ENCODE measurements at places on chromosomes 5 and 9.

DNA sequence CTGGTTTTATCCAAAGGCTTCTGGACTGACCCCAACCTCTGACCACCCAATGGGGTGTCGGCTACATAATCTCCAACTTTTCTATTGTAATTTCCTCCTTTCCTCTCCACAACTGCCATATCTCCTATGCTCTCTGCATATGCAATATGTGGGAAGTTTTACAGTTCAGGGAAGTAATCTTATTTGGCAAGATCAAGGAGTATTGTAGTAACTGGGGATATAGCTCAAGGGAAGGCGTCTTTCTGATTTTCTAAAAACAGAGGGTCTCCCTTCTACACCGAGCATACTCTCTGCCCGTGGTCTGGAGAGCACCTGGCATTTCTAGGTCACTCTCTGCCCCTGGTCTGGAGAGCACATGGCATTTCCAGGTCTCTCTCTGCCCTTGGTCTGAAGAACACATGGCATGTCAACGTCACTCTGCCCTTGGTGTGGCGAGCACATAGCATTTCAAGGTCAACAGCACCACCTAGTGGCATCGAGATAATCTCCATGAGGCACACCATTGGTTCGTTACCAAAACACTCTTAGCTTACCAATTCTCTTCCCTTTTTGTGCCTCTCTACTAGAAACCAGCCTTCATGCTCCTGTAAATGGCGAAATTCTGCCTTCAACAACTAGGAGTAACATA is 616.4 kb upstream of the NUDT12 start:
- DNase-seq = peak; percentile 20

- no peak for DNase-seq
Measured at GRCh38 chr5:93154535-93154934, 426.5 kb downstream of the NR2F1-AS1 start.

GRCh38 chr9:107137495-107138202 is 145.4 kb upstream of the RAD23B start:
- DNase-seq = peak; percentile 45

- DNase-seq = no peak
Measured at GRCh38 chr5:17346811-17347210, 129.4 kb downstream of the BASP1 start.

- DNase-seq = peak; percentile 90
Measured at GRCh38 chr9:96217754-96218693, 84.0 kb downstream of the HSD17B3 start.

DNA sequence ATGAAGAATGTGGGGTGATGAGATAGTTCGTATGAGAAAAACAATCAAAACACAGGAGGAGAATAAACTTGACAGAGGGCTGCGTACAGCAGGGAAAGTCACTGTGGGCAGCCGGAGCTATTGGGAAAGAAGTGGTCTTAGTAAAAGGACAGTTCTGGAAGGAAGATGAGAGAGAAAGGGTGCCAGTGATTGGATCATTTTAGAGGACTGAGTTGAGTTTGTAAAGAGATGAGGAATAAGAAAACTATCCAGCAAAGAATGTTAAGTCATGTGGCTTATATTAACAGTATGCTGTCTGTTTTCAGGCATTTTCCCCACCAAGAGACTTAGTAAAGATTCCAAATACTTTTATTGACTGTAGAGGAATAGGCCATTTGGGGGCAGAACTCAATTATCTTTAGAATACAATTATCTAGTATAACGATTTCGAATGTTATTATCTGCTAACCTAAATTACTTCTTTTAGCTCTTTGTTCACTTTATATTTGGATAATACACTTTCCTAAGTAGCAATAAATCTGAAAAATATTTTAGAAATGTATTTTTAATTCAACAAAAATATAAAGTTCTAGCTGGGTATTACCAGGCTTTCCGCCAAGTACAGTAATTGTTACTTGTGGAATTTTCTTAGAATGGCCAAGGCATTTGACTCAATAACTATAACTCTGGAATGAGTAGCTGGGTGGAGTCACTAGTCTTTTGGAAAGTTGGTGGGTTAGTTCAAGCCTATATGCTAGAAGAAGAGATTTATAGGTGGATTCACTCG is 15.5 kb upstream of the LOX start:
- no peak for DNase-seq

DNA sequence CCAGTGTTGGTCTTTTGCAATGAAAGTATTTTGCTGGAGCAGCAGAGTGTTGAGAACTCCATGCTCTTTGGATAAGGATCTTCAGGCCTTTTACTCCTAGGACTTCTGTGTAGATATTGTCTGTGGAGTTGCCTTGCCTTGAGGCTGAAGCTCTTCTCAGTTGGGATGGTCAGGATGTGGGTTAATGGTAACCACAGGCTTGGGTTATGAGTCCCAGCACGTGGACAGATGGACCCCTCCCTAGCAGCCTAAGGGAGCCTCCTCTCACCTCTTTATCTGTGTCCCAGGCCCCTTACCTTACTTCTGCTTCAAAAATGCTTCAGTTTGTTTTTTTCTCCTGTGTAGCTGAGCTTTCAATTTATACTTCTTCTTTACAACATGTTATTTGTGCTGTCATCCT is 109.9 kb downstream of the MEGF10 start:
- no peak for DNase-seq

- DNase-seq = no peak
Measured at GRCh38 chr9:32986971-32987370, 14.5 kb downstream of the APTX start.

DNA sequence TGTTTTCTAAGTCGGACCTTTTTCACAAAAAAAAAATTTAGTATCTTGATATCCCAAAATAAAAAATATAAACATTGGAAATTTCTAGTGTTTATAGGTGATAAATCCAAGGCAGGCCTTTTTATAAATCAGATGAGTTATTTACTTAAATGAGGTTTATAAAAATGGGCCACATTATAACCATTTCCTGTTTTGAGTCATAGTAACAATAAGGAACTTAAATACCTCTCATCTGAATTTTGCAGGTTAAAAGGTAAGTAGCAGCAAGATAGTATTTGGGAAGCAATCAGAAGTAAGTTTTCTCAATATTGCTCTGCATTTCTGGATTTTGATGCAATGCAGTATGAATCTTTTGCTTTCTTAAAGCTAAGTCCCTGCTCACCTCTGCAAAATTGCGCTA is 3.9 kb downstream of the SPTAN1 start:
- no peak for DNase-seq

- no peak for DNase-seq
Measured at GRCh38 chr5:165349735-165350134, 1844.3 kb downstream of the MAT2B start.

- DNase-seq = no peak
Measured at GRCh38 chr5:168658394-168658793, 79.2 kb upstream of the PANK3 start.

- peak; percentile 63 for DNase-seq
Measured at GRCh38 chr9:69036309-69036708, 757 bp downstream of the FXN start.

DNA sequence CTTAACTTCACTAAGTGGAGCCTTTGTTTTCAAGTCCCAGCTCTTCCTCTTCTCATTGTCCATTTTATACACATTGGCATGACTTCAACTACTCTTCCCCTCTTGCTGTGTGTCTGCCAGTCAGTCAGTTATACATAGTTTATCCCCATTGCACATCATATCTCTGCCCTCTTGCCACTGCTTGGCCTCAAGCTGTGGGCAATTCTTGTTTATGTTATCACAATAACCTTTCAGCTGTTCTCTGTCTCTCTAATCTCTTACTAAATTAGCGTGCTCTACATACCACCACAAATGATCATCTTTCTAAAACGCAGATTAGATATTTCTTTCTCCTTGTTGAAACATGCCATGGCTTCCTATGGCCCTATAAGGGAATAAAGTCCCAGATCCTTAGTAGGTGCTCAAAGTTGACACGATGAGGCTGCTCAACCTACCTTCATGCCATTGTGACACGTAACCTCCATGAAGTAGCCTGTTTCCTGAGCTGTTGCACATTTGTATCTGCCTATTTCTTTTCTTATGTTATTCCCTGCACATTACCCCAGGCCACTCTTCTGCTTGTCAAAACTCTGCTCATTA is 239.3 kb downstream of the GAS1 start:
- DNase-seq = no peak

- no peak for DNase-seq
Measured at GRCh38 chr9:2269778-2270177, 254.6 kb downstream of the SMARCA2 start.

- DNase-seq = no peak
Measured at GRCh38 chr5:58816181-58816731, 233.4 kb downstream of the RAB3C start.

GRCh38 chr5:84306601-84307000 is 78.1 kb downstream of the EDIL3 start:
- DNase-seq = no peak

DNA sequence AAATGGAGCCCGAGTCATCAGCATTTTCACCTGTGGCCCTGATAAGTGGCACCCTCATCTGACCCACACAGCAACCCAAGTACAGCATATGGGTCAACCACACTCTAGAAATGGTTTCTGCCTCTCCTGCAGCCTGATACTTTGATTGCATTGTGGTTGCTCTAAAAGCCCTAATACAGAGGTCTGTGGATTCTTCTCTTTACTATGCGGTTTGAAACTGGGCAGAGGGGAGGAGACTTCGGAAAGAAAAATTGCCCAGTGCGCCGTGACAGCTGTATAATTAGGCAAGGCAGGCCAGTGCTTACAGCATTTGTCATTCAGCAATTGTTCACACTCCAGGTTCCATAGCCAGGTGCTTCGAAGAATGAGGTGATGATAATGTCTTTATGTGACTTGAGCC is 361.0 kb downstream of the NFIB start:
- no peak for DNase-seq

DNA sequence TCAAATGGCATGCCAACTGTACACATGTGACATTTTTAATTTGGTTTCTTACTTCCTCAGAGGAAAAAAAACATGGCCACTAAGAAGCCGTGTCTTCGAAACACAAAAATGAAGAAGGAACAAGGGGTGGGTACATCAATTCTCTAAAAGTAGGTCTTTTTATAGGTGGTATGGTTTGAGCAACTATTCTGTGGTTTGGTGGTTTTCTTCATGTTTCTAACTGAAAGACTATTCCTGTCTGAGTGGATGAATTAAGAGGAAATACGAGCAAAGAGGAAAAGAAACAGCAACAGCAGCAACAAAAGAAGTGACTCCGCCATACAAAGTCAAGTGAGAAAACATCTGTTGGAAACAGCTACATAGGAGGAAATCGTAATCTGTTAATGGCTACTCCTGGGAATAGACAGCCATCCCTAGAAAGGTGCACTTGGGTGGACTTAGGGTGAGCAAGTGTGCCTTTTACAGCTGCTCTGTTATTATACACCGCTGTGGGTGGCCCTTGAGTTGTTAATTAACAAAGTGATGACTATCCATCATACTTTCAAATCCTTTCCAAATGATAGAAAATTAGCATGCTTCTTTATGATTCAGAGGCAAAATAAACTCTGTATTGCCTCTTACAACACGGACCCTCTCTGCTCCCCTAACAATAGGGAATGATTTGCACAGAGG is 575.8 kb downstream of the TLE1 start:
- DNase-seq = no peak

- no peak for DNase-seq
Measured at GRCh38 chr9:116456490-116457088, 230.5 kb upstream of the TRIM32 start.

- DNase-seq = no peak
Measured at GRCh38 chr5:62496876-62497275, 81.7 kb upstream of the LRRC70 start.

GRCh38 chr9:2193552-2193951 is 178.4 kb downstream of the SMARCA2 start:
- no peak for DNase-seq

DNA sequence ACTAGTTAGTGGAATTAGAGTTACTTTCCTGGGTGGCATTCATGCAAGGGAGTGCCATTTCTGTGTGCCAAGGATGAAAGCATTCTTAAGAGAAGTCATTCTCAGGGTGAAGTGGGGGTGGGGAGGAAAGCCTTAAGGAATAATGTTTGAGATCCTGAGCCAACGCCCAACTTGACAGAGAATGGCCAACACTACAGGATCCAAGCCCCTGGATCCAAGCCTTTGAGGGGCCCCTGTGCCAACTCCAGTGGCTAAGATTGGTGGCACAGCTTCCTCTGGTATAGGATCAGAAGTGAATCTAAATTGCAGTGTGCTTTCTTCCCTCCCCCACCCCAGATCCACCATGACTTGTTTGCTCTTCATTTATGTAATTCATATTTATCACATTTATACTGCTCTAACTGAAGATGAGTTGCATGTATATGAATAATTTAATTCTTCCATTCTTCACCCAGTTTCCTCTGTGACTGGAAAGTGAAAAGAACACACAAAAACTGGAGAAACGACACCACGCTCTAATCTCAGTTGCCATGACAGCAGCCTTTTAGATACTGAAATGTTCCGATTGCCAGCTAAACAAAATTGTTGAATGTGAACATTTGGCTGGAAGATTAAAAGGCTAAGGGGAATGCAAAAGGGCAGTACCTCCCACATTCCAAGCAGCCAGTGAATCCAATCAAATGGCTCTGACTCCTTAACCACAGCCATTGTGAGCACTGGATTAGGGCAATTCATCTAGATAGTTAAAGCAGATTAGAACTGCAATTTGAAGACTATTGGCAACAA is 4.5 kb downstream of the ZNF608 start:
- no peak for DNase-seq

- DNase-seq = peak; percentile 17
Measured at GRCh38 chr9:7570107-7570720, 229.4 kb downstream of the DMAC1 start.

DNA sequence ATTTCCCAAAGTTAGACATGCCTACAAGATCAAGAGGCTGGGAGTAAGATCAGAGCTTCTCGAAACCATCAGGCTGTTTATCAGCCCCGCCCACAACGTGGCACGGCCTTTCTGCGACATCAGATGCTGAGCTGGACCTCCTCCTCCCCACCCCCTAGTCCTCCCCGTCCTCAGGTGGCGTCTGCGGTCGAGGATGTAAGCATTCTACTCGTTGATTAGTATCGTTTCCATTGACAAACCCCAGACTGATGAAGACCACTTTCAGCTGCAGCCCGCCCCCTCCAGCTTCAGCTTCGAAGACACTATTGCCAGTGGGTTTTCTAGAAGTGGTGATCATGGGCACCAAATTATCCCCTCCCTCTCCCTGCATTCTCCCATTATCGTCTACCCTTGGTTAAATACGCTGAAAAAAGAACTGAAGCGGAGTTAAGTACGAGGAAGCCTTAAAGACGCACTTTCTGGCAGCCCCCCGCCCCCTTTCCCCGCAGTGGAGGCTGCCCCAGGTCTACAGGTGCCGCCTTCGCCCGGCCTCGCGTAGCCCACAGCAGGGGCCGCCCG is 1.1 kb downstream of the PPIC start:
- peak; percentile 35 for DNase-seq

- DNase-seq = no peak
Measured at GRCh38 chr9:34343090-34343489, 13.7 kb downstream of the NUDT2 start.

- DNase-seq = no peak
Measured at GRCh38 chr9:726005-726404, 115.5 kb upstream of the DMRT1 start.

- peak; percentile 73 for DNase-seq
Measured at GRCh38 chr5:95842854-95843544, 20.5 kb upstream of the GLRX start.

- DNase-seq = no peak
Measured at GRCh38 chr9:92494856-92495255, 12.6 kb upstream of the ASPN start.

- DNase-seq = no peak
Measured at GRCh38 chr9:18393340-18394130, 80.4 kb upstream of the ADAMTSL1 start.

GRCh38 chr9:114524247-114524681 is 19.0 kb upstream of the WHRN start:
- no peak for DNase-seq

- no peak for DNase-seq
Measured at GRCh38 chr5:5650242-5650641, 227.8 kb downstream of the ICE1 start.

- DNase-seq = no peak
Measured at GRCh38 chr9:82957529-82958379, 105.2 kb downstream of the RASEF start.

Data from GM13976 (cell line).